C1 segment of cervical spinal cord (tissue), 14 donors: ENCODE measurements at places on chromosomes 6 and 20.

DNA sequence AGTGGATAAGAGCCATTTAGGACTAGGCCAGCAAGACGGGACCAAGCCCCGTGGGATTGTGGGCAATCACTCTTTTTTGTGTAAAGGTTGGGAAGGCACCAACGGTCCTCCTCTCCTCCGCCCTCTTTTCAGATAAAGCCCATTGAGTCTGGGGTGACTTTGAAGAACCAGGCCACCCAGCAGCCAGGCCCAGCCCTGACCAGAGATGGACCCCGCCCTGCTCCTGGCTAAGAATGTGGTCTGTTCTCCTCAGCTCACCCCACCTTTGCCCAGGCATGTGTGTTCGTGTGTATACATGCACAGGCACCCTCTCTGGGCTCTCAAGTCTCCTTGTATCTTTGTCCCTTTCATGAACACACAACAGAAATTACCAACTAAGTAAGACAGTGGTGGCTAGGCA is 9.1 kb downstream of the SDC4 start:
- DNase-seq, result no peak

DNA sequence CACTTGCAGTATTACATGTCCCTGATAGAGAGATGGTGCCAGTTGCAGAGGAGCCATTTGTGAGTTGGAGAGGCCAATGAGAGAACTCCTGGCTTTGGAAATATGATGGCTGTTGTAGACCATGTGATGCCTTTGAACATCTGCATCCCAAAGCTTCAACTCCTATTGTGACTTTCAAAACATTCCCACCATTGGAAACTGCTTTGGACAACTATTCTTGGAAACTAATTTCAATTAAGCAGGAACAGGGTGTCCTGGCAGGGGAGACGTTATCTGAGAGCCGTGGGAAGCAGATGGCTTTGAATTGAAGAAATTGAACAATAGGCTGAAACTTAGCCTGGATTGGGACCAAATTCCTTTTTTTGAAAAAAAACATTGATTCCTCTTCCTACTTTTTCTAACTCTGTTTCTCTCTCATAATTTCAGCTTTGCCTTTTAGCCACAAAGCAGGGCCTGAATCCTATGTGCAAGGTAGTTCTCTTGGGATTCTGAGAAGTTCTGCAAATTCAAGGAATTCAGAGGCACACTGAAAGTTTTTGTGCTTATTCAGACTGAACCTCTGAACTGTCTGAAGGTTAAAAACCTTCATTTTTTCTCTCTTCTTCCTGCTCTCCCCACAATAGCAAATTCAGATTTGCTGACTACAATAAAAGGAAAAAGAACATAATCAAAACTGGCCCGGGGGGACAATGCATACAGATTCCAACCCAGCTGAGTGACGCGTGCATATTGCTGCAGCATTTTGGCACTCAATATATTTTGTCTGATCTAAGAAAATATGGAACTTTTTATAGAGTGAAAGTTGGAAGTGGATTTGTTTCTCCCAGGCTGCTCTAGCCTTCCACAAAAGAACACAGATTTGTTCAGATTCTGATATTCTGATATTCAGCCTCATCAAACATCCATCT is 720.4 kb upstream of the CHD6 start:
- no peak for DNase-seq

DNA sequence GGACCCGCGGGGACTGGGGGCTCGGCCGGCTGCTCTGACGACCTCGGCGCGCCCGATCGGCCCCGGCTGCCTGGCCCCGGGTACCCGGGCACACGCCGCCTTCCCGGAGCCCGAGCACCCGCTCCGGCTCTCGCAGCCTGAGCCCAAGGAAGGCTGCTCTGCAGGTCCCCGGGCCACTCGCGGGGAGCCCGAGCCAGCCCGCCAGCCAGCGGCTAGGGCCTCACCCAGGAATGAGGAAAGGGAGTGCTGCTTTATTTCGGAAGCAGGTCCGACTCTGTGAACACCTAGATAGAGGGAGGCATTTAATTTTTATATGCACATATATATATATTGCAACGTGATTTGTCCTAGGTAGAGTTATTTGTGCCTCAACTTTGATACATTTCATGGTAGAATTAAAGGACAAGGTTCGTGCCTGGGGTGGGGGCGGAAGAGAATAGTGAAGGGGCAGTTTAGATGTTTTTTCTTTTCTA is 15.5 kb downstream of the FOXA2 start:
- DNase-seq, result no peak

DNA sequence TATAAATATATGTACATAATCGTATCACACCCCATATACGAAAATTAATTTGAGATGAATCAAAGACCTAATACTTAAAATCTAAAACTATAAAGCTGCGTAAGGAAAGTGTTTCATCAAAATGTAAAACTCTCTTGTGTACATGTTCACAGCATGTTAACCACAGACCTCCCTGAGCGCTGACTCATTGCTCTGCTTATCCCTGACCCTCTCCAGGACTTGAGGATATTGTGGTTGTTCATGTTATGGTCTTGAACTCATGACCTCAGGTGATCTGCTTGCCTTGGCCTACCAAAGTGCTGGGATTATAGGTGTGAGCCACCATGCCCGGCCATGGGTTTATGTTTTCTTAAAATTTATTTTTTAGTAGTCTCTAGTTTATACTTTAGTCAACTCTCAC is 14.2 kb downstream of the FAM83B start:
- no peak for DNase-seq

GRCh38 chr6:139091826-139092225 is 43.1 kb upstream of the HECA start:
- DNase-seq, result no peak

GRCh38 chr6:163460307-163460782 is 45.8 kb downstream of the QKI start:
- no peak for DNase-seq

- DNase-seq, result no peak
Measured at GRCh38 chr6:117007659-117008058, 130.6 kb downstream of the RFX6 start.

- no peak for DNase-seq
Measured at GRCh38 chr6:44107017-44107416, 20.2 kb downstream of the MRPL14 start.

GRCh38 chr6:38713812-38714211 is 1.3 kb upstream of the DNAH8 start:
- DNase-seq, result no peak
